ENCODE measurements at places on chromosomes 11 and 22.

- DNase-seq = peak; percentile 71
Observed at GRCh38 chr11:111777094-111778046, 11.2 kb upstream of the PPP2R1B start.

- DNase-seq = no peak
Observed at GRCh38 chr11:19697721-19698121, 14.9 kb upstream of the NAV2 start.

DNA sequence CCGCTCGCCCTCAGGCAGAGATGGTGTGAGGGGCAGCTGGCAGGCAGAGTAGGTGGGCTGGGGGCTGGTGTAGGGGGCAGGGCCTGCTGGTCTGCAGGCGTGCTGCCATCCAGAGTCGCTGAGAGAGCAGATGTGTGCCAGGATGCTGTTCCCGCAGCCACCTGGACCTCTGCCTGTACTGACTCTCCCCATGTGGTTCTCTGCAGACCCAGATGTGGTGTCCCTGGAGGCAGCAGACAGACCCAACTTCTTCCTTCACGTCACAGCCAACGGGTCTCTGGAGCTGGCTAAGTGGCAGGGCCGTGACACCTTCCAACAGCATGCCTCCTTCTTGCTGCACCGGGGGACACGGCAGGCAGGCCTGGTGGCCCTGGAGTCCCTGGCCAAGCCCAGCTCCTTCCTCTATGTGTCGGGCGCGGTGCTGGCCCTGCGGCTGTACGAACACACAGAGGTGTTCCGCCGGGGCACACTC is 58.6 kb downstream of the OTOG start:
- DNase-seq = no peak

DNA sequence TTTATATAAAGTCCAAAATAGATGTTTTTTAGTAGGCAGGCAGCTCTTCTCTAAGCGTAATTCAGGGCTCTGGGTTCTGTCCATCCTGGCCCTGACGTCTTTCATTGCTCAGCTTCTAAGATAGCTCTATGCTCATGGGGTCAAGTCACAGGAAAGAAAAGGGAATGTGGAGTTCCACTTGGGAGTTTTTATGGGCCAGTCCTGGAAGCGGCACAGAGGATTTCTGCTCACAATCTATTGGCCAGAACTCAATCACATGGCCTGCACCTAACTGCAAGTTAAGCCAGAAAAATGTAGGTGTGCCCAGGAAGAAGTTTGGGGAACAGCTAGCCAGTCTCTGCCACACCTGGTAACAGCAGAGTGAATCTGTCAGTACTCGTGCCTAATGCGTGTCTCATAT is 7.4 kb upstream of the ZBTB16 start:
- DNase-seq = no peak

- no peak for DNase-seq
Observed at GRCh38 chr11:85394283-85394682, 232.9 kb downstream of the DLG2 start.

DNA sequence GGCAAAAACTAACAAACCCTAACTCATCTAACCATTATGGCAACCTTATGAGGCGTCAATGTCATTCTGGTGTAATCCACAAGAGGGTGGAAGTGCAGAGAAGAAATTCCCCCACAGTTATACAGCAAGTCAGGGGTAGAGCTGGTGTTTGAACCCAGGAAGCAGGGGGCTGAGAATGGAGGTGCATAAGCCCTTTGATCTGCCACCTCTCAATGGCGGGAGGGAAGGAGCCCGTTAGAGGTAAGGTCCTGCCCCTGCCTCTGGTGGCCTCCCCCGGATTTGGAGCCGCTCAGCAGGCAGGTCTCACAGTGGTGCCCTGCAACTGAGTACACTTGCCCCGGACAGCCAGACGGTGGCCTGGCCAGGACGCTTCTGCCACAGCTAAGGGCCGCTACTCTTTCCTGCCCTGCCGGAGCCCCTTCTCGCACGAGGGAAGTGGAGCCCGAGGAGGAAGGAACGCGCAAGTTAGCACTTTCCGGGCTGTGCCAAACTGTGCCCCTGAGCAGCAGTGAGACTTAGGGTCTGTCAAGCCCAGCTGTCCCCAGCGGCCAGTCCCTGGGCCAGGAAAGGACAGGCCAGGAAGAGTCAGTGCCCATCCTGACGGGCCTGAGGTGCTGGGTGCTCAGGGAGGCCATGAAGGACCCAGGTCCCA is 1.1 kb downstream of the FXYD2 start:
- no peak for DNase-seq

DNA sequence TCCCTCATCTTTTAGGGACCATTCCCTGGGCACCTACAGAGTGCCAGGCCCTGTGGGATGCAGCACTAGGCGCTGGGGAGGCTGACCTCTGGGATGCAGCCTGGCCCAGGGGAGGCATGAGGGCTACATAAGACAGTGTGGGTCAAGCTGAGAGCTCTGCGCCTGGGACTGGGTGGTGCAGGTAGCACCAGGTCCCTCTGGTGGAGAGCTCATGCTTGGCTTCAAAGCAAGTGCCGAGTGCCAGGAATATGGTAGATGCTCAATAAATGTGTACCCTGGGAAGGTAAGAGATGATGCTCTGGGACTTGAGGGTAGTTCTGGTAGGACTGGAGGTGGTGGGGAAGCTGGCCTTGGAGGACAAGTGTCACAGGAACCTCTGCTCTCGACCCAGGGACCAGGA is 2.0 kb upstream of the MPPED1 start:
- DNase-seq = no peak

- no peak for DNase-seq
Observed at GRCh38 chr22:49693848-49694247, 133.8 kb downstream of the BRD1 start.

DNA sequence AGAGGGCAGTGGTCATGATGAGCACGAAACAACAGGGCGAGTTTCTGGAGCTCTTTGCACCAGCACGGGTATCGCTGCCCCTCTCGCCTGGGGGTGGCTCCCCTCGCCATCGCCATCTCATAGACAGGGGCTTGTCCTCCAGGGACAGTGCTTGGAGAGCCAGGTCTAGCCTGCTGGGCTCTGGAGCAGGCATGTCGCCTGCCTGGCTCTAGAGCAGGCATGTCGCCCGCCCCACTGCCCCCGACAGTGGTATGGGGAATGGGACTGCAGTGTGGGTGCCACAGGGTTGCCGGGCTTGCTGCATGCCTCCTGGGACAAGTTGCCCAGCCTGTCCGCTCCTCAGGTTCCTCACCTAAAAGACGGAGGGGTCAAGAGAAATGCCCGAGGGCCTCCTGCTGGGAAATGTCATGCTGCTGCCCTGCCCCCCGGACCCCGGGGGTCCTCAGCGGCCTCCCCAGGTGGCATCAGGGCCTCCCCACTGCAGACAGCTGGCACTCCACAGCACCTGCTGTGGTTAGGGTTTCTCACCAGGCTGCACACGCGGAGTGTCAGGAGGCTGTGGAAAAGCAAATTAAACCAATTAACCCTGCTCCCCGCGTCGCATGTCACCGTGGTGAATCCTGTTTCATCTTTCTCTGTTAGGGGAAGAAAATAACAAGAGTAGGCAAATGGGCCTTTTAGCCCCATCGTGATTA is 403.0 kb downstream of the TBC1D22A start:
- DNase-seq = no peak

DNA sequence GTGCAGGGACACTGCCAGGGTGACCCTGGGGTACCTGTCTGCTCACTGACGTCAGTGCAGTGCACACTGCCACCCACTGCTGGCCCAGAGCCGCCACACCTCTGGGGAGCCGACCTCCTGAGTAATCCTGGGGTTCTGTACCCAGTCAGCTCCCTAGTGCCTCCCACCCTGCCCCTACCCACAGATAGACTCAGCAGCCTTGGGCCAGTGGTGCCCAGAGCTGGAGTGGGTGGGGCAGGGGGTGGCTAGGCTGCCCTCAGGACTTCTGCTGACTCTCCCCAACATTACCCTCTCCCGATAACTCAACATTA is 5.8 kb downstream of the NRXN2 start:
- DNase-seq = no peak

- DNase-seq = no peak
Observed at GRCh38 chr11:4019891-4020290, 74.7 kb upstream of the RRM1 start.

DNA sequence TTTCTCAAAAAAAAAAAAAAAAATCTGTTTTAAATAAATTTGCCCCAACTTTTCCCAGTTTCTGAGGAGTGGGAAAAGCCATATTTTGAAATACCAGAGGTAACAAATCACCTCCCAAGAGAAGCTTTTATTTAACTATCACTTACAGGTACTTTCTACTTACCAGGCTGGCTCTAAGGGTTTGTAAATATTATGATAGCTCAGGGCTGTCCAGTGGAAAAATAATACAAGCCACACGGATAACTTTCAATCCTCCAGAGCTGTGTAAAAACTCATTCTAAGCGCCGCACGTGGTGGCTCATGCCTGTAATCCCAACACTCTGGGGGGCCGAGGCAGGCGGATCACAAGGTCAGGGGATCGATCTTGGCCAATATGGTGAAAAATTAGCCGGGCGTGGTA is 5.6 kb upstream of the SEC14L4 start:
- DNase-seq = peak; percentile 6

DNA sequence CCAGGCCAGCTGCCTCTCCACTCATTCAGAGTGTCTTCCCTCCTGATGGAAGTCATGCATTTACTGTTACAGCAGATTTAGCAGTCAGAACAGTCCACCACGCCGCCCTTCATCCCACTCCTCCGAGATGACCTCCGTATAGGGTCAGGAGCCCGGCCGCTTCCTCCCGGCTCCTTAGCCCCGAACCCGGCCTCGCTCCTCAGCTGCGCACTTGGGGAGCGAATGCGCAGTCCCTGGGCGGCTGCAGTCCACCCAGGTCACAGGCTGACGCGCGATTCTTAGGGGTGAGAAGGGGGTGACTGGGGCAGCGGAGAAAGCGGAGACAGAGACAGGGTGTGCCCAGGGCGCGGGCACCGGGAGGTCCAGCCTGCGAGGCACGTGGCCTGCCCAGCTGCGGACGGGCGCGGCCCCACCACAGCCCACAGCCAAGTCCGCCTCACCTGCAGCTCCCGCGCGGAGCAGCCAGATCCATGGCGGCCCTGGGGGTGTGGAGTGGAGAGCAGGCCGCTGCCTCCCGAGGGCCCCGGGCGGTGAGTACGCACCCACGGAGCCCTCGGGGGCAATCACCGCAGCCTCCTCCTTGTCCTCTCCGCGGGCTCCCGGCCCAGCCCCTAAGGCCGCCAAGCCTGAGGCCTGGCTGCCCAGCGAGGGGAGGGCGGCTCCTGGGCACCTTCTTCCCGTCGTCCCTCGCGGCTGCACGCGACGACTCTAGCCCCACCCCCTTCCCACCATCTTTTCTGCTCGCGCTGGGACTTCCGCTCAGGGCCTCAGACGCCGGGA is 286.6 kb downstream of the BRD1 start:
- DNase-seq = no peak

DNA sequence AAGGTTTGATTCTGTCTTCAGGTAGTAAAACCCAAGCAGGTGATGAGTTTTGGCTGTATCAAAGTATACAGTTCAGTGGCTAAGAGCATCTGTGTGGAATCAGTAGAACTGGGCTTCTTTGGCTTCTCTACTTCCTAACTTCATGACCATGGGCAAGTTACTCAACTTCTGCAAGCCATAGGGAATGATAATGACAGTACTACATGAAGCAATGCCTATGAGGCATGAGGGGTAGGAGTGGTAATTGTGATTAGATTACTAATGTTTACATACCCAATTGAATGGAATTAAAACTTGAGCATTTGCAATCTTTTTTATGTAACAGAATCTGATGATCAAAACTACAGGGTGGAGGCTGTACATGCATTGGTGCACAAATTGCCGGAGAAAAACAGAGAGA is 164.3 kb downstream of the PGR start:
- no peak for DNase-seq

DNA sequence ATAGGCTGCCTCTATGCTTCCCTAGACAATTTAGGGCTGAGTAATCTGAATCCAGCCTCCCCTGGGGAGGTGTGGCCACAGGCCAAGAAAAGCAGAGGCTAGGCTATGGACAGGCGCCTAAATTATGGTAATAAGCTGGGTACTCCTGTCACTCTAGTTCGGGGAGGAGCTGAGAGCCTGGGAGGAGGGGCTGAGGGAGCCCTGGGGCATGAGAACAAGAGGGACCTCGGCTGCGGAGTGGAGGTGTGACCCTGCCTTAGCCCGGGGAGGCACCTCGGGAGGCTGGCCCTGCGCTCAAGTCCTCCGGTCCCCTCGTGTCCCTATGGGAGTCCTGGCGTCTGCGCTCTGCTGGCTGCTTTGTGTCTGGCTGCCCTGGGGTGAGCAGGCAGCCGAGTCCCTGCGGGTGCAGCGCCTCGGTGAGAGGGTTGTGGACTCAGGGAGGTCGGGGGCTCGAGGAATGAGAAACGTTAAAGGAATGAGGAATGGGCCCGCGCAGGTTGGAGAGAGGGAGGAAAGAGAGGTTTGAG is at the start of gene OTOG:
Gene OTOG, plus strand, starts transcription at position 209 of the 527 bp plus-strand sequence. Its CDS starts 114 bp downstream, at position 323.
- DNase-seq = peak; percentile 46

- DNase-seq = no peak
Observed at GRCh38 chr22:19066531-19067271, 55.5 kb downstream of the DGCR2 start.

GRCh38 chr11:104678408-104678807 is 219.9 kb downstream of the CASP12 start:
- DNase-seq = no peak

DNA sequence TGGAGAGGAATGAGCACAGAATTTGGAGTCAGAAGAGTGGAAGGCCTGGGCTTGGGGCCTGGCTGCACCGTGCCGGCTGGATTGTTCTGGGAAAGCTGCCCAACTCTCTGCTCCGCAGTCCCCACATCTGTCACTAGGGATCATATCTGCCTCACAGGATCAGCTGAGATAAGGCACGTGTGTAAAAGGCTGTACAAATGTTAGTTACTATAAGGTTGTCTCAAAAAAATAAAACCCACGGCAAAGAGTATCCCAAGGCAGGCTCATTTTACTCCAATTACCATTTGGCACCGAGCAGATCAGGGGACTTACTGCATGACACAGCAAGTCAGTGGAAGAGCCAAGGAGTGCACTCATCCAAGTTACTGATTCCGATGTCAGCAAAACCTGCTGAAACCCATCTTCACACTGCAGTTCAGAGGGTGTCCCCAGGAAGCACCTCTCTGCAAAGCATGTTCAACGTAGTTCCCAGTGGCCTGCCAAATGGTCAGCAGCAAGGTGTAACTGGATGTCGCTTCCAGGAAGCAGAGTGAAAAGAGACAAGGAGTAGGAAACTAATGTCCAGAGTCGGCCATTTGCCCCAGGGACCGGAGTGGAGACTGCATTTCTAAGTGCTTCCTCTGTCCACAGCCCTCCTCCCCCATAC is 18.1 kb upstream of the MRTFA start:
- DNase-seq = no peak

DNA sequence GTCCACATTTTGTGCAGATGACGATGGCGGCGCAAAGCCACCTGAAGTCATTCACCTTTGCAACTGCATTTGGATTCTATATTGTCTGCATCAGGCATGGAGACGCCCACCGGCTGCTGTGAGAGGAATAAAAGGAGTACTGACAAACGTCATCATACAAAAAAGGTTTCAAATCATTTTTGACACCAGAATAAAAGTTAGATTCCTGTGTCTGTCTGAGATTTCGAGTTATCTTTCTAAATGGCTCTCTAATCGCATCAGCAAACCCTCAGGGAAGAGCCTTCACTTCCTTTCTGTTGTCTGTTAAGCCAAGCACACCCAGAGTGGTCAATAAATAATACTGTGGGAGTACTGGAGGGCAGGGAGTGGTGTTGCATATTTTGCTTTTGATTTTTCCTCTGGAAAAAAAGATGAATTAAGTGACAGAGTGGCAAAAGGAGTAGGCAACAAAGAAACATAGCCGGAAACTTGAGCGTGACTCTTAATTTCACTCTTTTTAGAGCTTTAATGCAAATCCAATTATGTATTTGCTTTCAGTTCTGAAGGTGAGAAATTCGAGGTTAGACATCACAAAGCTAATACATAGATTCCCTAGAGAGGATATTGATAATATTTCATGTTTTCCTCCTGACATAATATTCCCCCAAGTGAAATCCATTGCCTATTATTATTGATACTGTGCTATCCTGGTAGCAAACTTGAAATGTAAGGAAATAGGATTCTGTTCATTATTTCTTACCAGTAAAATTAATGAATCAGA is 150.8 kb upstream of the MTMR2 start:
- no peak for DNase-seq

Measured in NCI-H2029 treated with DMSO at 0.1 percent for 48 hours (cell line).